H1 (cell line): ENCODE measurements at places on chromosomes 3 and 15. TPM values are rescaled to one million over a fixed set of nuclear protein-coding genes. Genes with fewer than 3 reads are reported as not detected.

Gene LRRC2
- 6.4 and 7.3 TPM in 2 replicates for total RNA-seq

Gene SCN5A
- total RNA-seq = 11.4 and 16.5 TPM in 2 replicates

Gene GP9
- not detected in 2 replicates for total RNA-seq

Gene FGD5
- 14.3 and 15.3 TPM in 2 replicates for total RNA-seq

Gene SCAANT1
- not detected in 2 replicates for total RNA-seq

Gene RASGRF1
- total RNA-seq = 0.34 and 0.67 TPM in 2 replicates

Gene RTP2
- not detected in 2 replicates for total RNA-seq

Gene SPESP1
- not detected in 2 replicates for total RNA-seq

Gene STT3B
- total RNA-seq = 131 and 134 TPM in 2 replicates

Gene AP3B2
- total RNA-seq = 23.6 and 25.7 TPM in 2 replicates

Gene ROPN1B
- total RNA-seq = 0.36 TPM in 1 of 2 replicates, not detected in the other

Gene JMJD7
- 14.7 and 15.0 TPM in 2 replicates for total RNA-seq

Gene PIGZ
- not detected in 2 replicates for total RNA-seq

Gene JAGN1
- 26.8 and 26.9 TPM in 2 replicates for total RNA-seq

Gene ULK3
- 25.0 and 27.1 TPM in 2 replicates for total RNA-seq

Gene GABRG3
- total RNA-seq = 0.80 and 1.3 TPM in 2 replicates

Gene IL17RB
- 6.9 and 7.0 TPM in 2 replicates for total RNA-seq

Gene DNAH12
- total RNA-seq = not detected in 2 replicates

Gene MOBP
- 0.10 and 0.50 TPM in 2 replicates for total RNA-seq

Gene RHCG
- total RNA-seq = 0.46 TPM in 1 of 2 replicates, not detected in the other

Gene FEM1B
- total RNA-seq = 72.9 and 83.8 TPM in 2 replicates

Gene DUOXA1
- not detected in 2 replicates for total RNA-seq

Gene CADPS
- 10.2 and 11.7 TPM in 2 replicates for total RNA-seq

Gene CHP1
- 83.3 and 89.0 TPM in 2 replicates for total RNA-seq
